ENCODE measurements at places on chromosomes 2 and 18.
A peak's percentile ranks its signal among the peaks of the same experiment; 100 is the strongest.

- peak; percentile 59 for DNase-seq
Measured at GRCh38 chr2:26970244-26970927, at the start of gene MAPRE3. TSS of gene MAPRE3 (plus strand) at chr2:26970637. CDS start at chr2:27022219, 51,582 bp downstream.

DNA sequence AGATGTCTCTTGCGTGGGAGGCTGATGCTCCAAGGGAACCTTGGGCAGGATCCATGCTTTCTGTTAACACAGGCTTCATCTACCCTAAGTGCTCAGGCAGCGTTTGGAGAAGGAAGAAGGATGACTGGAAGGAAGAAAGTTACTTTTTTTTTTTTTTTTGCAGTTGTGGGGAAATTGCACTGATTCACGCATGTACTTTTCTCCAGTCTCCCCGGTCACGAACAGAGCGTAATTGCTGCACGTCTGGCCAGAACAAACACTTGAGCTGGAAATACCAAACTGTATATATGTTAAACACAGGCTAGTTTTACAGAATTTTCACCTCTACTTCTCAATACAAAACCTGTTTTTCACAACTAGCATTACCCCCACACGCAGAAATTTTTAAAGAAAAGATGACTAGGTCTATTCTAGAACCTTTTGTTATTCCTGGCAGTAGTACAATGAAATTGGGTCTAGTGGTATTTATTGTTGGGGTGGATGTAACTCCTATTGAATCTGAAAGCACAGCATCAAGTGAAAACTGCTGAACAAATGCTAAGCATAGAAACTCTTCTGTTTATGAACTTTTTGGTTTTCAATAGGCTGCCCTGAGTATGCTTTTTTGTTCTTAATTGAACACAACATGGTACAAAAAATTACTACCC, 9.3 kb upstream of the SCYGR5 start:
- DNase-seq = no peak

DNA sequence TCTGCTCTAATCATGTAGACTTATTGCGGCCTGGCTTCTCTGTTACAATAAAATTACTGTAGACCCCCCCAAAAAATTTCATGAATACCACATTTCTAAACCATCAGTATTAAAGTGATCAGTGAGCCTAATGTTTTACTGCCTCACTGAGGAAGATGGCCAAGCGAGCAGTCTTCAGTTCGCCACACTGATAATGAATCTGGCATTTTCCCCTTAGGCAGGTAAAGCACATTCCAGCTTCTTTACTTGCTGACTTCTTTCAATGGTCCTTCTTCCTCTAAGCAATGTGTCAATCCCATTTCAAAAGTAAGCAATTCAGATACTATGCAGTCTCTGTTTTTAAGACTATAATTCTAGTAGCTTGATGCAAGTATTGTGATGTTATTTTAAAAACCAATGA, 137.6 kb downstream of the LAMA1 start:
- DNase-seq = no peak

DNA sequence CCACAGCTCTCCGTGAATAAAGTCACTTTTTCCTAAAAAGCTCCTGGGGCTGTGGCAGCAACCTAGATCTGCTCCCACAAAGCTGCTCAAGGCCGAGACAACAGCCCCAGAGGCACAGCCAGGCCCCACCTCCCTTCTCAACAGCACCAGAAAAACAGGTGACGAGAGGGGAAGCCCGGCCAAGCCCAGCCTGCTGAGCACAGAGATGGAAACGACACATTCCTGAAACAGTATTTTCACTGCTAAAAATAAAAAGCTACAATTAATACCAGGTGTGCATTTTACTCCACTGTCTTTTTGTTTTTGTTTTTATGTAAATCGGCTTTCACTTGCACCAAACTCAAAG, 199.3 kb downstream of the HDAC4 start:
- no peak for DNase-seq

DNA sequence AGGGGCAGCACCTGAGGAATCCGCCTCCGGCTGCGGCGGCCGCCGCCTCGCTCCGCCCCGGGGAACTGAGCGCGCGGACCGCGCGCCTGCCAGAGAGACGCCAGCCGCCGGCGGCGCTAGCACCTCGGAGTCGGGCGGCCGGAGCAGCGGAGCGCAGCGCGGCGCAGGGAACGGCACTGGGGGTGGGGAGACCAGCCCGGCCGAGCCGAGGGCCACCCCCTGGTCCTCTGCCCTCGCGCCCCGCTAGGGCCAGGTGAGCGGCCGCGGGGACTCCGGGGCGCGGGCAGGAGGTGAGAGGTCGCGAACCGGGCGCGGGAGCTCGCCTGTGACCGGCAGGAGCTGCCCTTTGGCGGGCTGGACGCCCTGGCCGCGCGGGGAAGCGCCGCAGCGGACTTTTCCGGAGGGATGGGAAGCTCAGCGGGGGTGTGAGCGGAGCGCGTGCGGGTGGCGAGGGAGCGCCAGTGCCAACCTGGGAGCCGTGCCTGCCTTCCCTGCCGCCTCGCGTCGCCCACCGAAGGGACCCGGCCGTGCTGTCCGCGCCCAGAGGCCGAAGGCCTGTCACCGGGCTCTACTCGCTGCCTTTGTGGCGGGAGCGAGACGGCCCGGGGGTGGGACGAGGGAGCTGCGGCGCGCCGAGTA, at the start of gene GREB1L:
TSS of gene GREB1L (plus strand) at position 92 of the 639 bp plus-strand sequence. CDS start 141,287 bp downstream, outside the sequence.
- no peak for DNase-seq

DNA sequence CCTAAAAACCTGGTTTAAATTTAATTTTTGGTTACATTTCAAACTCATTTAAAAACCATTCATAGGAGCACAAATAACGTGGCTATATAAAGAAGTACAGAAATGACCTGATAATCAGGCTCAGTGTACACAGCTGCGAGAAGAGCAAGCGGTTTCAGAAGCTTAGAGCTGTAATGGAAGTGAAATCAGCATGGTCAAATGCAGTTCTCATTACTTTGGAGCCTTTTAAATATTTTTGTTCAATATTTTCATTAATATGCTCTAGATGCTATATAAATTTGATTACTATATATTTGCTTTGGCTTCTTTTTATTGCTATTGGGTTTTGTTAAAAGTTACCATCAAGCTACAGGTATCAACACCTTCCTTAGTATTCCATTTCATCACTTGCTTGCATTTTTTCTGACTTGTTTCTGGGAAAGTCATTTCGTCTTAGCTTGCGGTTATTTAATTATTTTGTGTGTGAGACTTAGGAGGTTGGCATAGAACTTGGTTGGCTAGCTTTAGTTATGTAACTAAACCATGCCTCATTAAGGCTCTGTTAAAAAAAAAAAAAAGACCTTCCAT, 58.7 kb downstream of the AFTPH start:
- no peak for DNase-seq

DNA sequence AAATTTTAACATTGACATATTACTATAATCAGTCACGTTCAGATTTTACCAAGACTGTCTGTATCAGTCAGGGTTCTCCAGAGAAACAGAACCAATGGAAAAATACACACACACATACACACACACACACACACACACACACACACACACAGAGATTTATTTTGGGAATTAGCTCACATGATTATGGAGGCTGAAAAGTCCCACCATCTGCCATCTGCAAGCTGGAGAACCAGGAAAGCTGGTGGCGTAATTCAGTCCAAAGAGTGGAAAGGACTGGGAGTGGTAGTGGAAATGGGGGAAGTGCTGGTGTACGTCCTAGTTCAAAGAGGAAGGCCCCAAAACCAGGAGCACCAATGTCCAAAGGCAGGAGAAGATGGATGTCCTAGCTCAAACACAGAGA, 166.4 kb downstream of the AKAIN1 start:
- no peak for DNase-seq

- DNase-seq = no peak
Measured at GRCh38 chr2:106956879-106957278, 70.9 kb upstream of the ST6GAL2 start.

DNA sequence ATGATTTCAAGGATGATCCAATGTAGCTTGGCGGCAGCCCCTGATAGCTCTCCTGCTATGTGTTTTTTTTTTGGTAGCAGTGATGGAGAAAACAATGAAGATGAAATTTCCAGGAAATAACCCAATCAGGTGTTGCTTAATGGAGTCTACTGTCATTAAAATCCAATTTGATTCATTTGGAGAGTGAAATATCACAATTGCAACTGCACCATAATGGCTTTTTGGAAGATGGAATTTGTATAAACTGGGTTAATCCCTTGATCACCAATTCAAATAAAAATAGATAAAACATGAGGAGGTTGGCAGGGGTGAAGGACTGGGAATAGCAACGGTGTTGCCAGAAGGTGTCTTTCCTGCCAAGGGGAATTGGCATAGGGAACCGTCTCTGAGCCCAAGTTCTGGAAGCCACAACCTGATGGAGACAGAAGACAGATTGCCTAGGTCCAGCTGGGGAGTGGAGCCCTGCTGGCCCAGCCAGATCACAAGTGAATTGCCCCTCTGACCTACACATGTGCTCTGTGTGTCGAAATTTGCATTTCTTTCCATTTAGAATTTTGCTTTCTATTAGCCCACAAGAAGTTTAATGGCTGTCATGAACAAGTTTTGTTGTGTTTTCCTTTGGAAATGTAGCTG, 170.3 kb upstream of the SPRED2 start:
- no peak for DNase-seq

- DNase-seq = no peak
Measured at GRCh38 chr18:45328811-45329210, 286.5 kb upstream of the SLC14A2 start.

DNA sequence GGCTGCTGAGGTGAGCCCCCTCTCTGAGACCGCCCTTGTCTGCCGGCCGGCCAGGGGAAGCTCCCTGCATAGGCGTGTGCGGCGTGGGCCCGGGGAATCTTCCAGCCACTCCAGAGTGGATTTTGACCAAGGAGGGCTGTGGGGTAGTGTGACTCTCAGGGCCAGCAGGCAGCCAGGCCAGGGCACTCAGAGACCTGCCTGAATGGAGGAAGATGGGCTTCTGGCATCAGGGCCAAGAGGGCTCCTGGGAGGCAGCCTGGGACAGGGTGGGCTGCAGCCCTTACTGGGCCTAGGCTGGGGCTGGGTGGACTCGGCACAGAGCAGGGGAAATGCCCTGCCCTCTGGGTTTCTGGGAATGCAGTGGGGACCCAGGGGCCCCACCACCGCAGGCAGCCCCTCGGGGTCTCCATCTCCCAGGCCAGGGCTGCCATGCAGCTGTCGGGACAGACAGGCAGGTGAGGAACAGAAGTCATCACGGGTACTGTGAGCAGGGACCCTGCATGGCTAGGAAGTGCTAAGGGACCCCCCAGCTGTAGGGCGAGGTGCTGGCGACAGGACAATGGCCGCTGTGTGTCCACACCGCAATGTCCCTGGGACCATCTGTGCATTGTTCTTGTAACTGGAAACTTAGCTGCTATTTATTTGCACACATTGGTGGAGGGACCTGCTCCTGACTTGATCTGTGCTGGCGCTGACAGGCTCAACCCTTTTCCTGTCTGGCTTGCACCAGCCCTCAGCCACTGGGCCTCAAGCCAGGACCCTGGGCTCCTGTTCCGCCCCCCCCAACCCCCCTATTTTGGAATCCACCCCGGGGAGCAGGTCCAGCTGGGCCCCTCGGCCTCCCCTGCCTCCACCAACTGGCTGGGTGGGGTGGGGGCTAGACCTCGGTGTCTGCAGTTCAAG, 4.1 kb downstream of the PDCD1 start:
- DNase-seq = no peak

- DNase-seq = no peak
Measured at GRCh38 chr2:99561804-99562203, 72.0 kb upstream of the REV1 start.

DNA sequence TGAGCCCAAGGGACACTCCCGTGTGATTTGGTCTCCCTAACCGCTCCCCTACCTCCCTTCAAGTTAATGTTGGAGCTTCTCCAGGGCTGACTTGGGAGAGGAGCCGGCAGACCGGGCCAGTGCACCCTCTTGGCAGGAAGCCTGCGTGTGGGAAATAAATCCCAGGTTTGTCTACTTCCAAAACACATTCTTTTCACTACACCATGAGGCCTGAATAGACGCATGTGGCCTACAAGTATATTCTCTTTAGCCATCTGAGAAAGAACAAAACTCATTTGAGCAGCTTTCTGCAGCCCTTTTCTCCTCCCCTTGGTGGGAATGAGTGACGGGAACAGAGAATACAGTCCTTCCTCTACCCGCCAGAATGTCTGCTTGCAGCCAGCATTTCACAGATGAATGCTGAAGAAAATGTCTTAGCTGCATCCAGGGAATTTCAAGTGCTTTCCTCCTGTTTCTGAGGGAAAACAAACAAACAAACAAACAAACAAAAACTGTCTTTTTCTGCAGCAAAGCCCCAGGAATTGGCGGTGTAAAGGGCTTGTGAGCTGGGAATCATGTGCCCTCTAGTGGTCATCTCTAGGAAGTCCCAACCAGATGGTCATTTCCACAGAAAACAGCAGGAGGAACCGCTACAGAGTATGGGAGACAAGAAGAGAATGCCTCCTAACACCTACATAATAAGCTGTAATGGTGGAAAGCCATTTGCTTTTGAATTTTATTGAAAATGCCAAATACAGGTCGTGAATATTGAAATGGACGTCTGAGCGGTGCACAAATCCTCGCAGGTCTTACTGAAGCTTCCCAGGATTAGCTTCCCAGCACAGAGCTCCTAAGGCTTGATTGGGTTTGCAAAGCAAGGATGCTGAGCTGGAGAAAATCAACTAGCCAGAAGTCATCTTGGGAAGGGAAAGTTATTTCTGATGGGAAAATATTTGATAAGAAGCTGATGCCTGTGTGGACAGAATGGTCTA, 41.2 kb upstream of the DAPL1 start:
- peak; percentile 8 for DNase-seq

GRCh38 chr2:59939236-59939635, 614.2 kb downstream of the BCL11A start:
- no peak for DNase-seq

DNA sequence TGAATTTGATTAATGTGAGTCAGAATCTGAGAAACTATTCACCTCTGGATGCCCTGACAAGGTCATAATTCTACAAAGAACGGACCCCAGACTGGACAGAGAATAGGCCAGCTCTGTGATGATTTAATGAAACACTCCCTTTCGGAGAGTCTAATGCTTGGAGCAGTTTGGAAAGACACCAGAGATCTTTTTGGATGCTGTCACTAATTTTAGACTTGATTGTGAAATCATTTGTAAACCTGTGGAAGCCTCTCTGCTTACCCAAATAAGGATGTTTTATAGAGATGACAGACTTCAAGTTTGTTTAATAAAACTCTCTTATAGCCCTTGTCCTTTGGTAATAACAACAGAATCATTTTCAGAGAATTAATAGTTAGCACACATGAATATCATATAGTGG, 83.5 kb downstream of the MYL12B start:
- no peak for DNase-seq

DNA sequence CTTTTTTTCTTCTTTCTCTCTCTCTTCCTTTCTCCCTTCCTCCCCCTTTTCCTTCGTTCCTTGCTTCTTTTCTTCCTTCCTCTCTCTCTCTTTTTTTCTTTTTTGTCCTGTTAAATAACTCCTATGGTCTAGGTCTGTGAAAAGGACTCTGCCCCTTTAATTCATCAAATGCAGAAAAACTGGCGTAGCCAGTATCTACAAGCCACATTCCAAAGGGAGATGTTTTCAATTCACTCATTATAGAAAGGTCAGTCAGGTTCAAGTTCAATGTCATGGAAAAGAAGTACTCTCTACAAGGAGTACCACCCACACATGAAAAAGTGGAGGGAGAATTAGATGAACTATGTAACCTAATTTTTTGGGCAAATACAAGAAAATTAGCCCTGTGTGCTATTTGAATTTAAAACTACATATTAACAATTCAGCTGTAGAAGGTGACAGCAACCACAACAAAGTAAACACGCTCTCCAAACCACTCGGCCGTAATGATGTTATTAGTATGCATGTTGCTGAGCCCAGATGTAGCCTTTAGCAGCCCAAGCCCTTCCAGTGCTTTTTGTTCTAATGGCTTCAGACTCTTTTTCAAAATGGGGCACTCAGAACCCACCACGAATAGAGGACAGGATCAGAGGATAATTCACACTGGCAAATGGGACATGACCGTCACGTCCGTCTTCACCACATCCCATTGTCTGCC, 735.4 kb upstream of the FANCL start:
- no peak for DNase-seq

All from activated CD8-positive, alpha-beta memory T cell treated with anti-CD3 and anti-CD28 coated beads for 4 hours (primary cell).